Choroid plexus epithelial cell (primary cell): ENCODE measurements at places on chromosomes 12 and 14.

- no peak for DNase-seq
Measured at GRCh38 chr12:47882781-47883546, 21.8 kb downstream of the VDR start.

GRCh38 chr14:67725171-67725570 is 23.5 kb downstream of the RDH12 start:
- no peak for DNase-seq

DNA sequence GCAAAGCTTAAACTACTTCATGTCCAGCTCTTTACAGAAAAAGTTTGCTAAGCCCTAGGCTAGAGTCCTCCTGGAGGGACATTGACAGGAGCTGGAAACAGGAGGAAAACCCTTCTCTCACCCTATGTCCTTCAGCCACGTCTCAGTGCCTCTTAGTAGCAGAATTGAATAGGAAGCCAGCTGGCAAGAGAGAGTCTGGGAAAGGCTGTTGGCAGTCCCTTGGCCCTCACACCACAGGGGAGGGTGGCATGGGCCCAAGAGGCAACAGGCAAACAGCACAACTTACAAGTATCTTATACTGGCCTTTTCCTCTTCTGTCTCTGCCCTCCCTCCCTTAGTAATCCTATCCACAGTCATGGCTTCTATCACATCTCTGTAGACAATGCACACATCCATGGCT is 27.7 kb upstream of the DHRS2 start:
- DNase-seq = no peak

DNA sequence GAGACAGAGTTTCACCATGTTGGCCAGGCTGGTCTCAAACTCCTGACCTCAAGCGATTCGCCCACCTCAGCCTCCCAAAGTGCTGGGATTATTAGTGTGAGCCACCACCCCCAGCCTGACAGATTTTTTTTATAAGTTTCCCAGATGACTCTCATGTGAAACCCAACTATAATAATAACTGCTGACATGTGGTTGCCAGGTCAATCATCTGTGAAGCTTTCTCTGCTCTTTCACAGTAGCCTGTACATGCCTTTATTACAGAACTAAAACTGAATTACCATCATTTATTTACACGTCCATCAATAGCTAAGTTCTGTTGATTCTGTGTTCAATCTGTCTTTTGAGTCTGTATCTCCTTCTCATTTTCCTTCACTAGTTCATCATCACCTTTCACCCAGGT is 218.5 kb downstream of the RPS29 start:
- DNase-seq = no peak

- DNase-seq = no peak
Measured at GRCh38 chr12:3164454-3165077, 87.4 kb downstream of the TSPAN9 start.

DNA sequence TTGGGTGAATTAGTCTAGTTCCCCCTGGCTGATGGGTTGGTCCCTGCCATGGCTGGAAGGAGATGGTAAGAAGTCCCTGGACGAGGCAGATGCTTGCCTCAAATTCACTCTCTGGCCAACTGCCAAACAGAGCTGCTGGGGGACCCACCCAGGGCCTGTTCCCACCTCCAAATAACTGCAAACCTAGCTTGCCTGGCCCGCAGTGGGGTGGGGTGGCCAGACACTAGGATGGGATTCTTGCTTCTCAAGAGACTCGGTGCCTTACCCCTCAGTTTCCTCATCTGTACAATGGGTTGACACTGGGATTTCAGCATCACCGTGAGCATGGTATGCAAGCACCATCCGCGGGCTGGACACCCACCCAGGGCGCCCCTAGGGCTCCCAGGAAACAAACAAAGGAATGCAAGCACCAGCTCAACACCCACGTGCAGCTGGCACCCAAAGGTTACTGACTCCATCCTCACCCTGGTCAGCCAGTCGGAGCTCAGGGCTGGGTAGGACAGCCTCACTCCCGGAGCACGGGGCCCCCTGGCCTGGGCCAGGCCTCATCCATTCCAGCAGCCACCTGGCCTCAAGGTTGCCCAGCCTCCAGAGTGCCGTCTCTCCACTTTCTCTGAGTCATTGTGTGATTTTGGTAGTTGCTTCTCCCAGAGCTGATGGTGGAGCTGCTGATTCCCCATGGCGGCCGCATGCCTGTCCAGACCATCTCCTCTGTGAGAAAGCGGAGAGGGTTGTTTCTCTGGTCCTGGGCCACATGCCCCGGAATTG is 205.2 kb upstream of the RTL1 start:
- no peak for DNase-seq

DNA sequence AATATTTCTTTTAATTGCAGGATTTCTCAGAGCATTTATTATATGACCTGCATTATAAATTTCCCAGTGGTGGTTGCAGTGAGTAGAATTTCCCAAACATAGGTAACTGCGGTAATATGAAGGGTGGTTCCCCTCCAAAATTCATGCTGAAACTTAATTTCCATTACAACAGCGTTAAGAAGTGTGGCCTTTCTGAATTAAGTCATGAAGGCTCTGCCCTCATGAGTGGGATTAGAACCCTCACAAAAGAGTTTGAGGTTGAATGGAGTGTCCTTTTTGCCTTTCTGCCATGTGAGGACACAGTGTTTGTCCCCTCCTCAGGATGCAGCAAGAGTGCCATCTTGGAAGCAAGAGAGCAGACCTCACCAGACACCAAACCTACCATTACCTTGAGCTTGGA is 233.6 kb downstream of the KTN1 start:
- no peak for DNase-seq

DNA sequence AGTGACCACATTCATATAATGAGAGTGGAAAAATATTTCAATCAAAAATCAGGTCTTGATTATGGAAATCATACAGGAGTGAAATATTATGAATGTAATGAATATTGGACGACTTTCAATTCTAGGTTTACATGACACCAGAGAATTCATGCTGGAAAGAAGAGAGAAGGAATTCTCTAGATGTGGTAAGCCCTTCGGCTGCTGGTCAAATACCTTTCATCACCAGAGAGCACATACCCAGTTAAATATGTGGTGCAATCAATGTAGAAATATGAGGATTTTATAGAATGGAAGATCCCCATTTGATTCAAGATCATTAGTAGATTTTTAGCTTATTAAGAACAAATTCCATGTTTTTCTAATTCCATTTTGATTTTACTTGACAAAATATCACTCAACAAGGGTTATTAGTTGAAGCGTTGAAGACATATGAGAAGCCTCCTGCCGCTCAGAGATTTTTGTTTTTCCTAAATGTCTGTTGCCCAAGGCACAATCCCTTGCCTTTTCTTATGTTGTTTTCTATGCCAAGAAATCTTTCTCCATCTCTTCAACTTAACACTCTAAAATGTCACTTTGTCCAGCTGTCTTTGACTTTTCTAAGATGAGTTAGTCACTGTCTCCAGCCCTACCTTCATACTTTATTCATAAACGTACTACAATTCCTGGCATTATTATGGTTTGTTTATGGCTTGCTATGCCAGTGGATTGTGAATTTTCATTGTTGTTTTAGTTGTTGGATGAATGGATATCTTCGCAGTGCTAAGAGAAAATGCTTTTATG is 72.8 kb upstream of the ZDHHC17 start:
- DNase-seq = peak; percentile 82
